ENCODE measurements at places on chromosomes 2 and 18.

DNA sequence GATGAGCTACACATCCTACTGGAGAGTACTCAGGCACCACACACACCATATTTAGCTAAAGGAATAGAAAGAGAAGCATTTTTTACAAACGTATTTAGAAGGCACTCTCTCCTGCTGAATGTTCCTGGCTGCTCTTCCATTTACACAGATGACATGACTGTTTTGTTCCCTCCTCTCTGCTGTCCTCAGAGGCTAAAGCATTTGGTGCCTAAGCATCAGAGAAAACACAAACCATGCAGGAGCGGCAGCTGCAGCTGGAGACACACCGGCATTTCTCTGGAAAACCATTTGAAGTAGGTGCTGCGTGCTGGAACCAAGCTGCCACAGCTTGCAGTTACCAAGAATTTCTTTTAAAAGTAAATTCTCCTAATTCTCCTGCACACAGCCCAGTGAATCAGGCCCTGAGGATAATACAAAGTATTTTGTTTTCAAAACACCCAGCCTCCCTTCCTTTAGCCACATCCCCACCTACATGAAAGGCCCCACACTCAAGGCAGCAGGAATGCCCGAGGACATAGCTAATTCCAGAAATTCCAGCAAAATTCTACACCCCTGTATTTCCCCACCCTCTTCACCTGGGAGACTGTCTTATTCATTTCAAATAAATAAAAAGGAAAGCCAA lies 488.9 kb upstream of the SOX11 start:
- DNase-seq: no peak

DNA sequence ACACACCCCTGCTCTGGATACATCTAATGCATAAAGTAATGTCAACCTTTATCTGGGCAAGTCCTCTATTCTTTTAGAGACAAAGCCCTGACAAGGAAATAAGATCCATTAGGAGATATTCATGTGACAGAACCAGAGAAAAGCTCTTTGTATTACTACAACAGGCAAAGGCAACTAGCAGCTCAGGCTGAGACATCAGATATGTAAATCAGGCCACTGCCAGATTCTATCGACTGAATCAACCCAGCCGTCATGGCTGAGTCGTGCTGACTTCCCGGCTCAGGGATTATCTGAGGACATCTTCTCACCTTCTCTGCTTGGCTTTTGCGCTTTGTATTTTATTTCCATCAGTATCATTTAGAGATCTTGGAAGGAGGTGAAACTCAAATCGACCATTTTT lies 294.5 kb downstream of the PLCL1 start:
- no peak for DNase-seq

GRCh38 chr2:158713523-158714138 lies 81.5 kb upstream of the DAPL1 start:
- peak; percentile 25 for DNase-seq

- DNase-seq: peak; percentile 77
These were observed 354.2 kb downstream of the FBXO15 start for GRCh38 chr18:73793386-73793785.

DNA sequence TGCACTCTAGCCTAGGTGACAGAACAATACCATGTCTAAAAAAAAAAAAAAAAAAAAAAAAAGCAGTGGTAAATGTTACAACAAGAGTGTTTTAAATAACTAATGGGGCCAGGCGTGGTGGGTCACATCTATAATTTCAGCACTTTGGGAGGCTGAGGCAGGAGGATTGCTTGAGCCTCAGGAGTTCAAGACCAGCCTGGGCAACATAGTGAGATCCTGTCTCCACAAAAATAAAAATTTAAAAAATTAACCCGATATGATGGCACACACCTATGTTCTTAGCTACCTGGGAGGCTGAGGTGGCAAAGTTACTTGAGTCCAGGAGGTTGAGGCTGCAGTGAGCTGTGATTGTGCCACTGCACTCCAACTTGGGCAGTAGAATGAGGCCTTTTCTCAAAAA lies 37.1 kb downstream of the PAPOLG start:
- no peak for DNase-seq

DNA sequence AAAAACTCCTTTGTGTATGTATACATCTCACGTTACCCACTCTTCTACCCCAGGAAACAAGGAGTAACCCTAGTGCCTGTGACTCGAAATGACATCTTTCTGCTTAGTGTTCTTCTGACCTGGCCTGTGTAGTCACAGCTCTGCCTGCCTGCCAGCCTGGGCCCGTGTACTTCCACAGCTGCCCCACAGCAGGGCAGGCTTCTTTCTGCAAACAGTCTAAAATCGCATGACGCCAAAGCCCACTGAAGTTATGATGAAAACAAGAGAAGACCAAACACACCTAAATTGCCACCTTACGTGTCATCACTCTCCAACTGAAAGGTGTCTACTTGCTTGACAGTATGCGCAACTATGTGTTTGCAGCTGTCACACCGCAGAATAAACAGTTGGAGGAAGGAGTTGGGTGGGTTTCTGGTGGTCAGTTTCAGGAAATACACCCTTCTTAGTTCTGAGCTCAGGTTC lies 1.5 kb downstream of the GAREM1 start:
- DNase-seq: peak; percentile 36

GRCh38 chr2:50346629-50347357 lies 685.1 kb downstream of the NRXN1 start:
- no peak for DNase-seq

GRCh38 chr2:27123302-27124150 lies at the start of gene ABHD1:
ABHD1 (plus strand) TSS chr2:27123815; CDS start chr2:27123949, 134 bp downstream.
- DNase-seq: no peak

DNA sequence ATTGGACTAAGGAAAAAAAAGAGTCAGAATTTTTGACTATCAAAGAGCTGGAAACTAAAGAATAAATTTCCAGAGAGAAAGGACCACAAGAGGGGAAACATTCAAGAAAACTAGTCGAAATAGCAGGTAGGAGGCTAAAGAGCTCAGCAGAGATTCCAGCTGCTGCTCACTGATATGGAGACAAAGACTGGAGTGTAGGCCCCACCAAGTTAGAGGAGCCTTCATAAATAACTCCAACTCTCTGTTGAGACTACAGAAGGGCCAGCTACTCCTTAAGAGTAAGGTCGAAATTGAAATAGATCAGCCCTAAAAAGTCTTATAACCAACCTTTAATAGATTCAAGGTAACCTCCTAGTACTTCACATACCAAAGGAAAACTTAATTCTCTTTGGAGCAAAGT lies 31.1 kb downstream of the SS18 start:
- DNase-seq: no peak

DNA sequence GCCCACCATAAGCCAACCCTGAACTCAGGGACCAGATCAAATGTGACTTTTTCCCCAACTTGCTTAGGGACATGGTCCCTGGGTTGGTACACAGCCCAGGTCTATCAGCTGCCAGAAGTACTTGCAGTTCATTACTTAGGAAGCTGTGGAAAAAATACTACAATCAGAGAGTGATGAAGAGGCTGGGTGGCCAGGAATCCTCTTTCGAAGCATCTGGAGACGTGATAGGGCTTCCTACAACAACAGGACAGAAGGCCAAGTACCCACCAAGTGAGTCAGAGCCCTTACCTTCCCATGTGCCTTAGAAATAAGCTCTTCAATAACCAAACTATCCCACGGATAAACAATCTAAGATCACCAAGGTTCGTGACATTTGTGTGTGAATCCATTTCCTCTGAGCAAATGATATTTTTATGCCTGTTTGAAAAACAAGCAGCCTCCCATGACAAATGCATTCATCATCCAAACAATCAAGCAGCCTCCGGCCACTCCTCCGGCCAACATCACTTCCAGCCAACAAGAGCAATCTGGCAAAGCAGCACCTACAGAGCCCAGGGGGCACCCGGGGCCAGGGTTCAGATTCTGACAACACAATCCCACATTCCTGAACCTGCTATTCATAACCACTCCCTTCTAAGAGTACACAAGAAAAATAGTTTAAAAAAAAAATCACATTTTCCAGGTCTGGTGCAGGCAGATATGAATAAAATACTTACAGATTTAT lies 26.4 kb downstream of the TBC1D8 start:
- DNase-seq: peak; percentile 85

- no peak for DNase-seq
These were observed 63.1 kb upstream of the MCFD2 start for GRCh38 chr2:46978723-46979122.

- no peak for DNase-seq
These were observed 252.0 kb upstream of the SIX3 start for GRCh38 chr2:44689516-44689915.

DNA sequence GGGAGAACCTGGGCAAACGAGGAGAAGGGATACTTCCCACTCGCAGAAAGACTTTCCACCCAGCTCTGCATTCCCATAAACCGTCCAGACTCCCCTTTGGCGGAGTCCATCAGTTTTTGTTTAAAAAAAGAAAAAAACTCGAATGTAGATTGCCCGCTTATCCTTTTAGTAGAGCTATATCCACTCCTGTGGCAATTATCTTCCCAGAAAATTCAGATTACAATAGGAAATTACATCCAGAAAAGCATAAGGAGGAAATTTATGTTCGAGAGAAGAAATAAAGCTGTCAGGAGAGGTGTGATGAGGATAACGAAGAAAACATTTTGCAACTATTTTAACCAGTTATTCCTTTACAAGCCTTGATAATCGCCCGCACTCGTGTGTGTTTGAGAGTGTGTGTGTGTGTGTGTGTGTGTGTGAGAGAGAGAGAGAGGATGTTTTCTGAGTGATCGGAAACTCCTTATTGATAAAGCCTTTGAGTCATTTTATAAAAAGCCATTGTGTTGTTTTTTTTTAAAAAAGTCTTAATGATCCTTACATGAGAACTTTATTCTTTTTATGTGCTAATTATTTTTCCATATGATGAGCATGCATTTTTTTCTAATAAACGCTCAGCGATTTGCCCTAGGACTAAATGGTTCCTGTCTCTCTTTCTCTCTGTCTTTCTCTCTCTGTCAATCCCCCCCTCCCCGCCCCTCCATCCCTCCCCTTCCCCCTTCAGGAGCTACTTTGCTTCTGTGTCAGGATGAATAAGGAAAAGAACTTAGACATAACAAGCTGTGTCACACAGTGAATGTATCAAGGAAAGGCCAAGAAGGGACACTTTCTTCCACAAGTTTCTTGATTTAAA lies 1.1 kb upstream of the PPP3R1 start:
- no peak for DNase-seq

DNA sequence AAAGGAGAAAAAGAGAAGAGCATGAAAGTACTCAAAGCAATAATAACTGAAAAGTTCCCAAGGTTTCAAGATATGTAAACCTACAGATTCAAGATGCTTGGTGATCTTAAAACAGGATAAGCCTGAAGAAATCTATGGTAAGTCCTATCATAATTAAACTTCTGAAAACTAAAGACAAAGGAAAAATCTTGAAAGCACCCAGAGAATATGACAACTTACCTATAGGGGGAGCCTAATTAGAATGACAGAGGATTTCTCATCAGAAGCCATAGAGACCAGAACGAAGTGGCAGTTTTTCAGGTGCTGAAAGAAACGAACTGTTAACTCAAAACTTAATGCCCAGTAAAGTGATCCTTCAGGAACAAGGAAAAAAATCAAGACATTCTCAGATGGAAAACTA lies 59.7 kb downstream of the XDH start:
- peak; percentile 50 for DNase-seq

GRCh38 chr18:8253944-8254343 lies 355.3 kb upstream of the RAB12 start:
- no peak for DNase-seq

- no peak for DNase-seq
These were observed 31.3 kb upstream of the BAZ2B start for GRCh38 chr2:159647667-159648066.

GRCh38 chr2:147559070-147559725 lies 285.6 kb upstream of the ACVR2A start:
- no peak for DNase-seq

DNA sequence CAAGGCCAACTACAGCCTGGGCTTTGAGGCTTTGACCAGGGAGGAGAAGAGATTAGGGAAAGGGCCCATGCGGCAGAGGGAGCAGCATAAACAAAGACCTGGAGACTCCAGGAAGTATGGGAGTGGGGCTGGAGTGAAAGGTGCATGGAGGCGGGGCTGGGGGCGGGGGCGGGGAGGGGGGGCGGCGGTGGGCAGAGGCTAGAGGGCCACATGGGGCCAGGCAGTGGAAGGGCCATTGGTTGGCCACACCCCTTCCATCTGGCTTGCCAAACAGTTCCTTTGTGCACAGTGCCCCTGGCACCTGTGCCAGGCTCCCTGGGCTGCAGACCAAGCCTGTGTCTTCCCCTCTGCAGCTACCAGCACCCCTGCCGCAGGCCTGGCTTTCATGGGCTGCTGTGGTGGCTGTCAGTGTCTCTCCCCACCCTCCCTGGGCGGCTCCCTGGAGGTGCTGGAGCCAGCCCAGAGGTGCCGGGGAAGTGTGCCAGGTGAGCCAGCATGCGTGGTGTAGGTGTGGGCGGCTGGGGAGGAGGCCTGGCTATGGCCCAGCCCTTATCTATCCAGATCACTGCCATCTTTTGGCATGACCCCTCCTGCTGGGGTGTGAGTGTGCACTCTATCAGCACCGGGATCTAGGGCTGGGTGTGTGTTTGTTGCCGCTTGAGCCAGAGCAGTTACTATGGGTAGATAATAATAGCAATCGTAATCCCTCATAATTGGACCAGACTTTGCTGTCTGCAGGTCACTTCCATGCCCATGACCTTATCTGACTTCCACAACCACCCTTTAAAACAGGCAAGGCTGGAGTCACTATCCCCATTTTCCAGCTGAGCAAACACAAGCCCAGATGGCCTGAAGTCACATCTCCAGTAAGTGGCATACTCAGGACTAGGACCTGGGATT lies 30.5 kb downstream of the DNMT3A start:
- DNase-seq: no peak

DNA sequence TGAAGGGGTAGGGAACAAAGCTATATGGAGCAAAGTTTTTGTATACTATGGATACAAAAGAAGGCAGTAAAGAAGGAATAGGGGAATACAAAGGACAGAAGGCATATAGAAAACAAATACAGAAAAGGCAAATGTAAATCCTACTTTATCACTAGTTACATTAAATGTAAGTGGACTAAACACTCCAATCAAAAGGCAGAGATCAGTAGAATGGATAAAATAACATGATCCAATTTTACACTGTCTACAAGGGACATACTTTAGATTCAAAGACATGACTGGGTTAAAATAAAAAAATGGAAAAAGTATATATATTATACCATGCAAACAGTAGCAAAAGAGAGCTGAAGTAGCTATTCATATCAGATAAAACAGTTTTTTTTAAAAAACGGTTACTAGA lies 215.0 kb downstream of the PDE11A start:
- DNase-seq: no peak

DNA sequence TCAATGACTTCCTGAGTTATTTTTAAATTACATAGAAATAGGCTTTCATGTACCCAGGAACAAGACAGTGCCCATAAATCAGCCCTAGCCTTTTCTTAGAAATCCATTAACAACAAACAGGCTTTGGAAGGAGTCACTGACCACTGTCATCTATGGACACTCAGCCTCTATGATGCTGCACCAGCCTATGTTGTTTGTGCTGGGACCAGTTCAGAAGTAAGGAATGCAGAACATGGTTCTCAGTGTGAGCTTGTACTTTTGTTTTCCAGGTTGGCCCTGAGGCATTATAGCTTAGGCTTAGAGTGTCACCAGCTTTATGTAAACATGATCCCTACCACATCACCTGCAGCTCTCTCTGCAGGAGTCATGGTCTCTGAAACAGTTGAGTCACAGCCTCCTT lies 335.7 kb upstream of the CDH7 start:
- DNase-seq: no peak

All from choroid plexus epithelial cell (primary cell).